ENCODE measurements at places on chromosomes 6 and 20.

GRCh38 chr20:61912665-61913422 is 152.8 kb downstream of the TAF4 start:
- no peak for DNase-seq

- DNase-seq = no peak
These were observed 34.6 kb upstream of the NKX2-2 start for GRCh38 chr20:21548390-21549035.

GRCh38 chr6:7267071-7267465 is 45.9 kb downstream of the SSR1 start:
- no peak for DNase-seq

- no peak for DNase-seq
These were observed 375.9 kb upstream of the PTCHD4 start for GRCh38 chr6:48486876-48487275.

DNA sequence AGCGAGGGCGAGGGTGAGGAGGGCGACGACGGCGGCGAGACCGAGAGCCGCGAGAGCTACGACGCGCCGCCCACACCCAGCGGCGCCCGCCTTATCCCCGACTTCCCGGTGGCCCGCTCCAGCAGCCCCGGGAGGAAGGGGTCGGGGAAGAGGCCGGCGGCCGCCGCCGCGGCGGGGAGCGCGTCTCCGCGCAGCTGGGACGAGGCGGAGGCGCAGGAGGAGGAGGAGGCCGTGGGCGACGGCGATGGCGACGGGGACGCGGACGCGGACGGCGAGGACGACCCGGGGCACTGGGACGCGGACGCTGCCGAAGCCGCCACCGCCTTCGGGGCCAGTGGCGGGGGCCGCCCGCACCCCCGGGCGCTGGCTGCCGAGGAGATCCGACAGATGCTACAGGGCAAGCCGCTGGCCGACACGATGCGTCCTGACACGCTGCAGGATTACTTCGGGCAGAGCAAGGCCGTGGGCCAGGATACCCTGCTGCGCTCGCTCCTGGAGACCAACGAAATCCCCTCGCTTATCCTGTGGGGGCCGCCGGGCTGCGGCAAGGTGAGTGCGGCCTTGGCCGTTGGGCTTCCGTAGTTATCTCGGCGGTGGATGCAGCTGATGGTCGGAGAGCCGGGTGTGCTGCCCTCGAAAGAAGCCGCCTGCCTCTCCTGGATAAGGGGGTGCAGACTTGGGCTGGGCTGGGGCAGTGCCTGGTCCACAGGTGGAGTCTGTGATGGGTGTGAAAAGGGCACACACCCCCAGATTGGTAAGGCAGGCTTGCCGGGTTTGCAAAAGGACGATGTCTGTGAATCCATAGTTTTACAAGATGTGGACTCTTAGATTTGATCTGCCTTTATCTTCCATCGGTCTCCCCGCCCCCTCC is 938 bp downstream of the WRNIP1 start:
- DNase-seq = peak; percentile 85

Data from right cardiac atrium (tissue), 5 donors.